CD4-positive, alpha-beta T cell treated with Interleukin-15 for 1 hour (primary cell): ENCODE measurements at places on chromosomes 5 and 9.

DNA sequence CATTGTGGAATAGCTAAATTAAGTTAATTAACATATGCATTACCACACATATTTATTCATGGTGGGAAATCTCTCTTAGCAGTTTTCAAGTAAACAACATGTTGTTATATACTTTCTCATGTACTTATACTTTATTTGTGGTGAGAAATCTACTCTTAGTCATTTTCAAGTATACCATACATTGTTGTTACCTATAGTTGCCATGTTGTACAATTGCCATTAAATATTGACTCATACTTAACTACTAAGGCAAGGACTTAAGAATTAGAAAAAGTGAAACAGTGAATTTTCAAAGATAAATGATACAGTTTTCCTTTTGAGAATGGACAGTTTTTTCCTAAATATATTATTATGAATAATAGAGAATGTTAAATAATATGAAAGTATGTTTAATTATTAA is 27.7 kb downstream of the UGCG start:
- no peak for DNase-seq

GRCh38 chr5:155546075-155546474 is 532.5 kb downstream of the KIF4B start:
- DNase-seq, result no peak

GRCh38 chr5:132103969-132104391 is 30.4 kb downstream of the CSF2 start:
- no peak for DNase-seq

DNA sequence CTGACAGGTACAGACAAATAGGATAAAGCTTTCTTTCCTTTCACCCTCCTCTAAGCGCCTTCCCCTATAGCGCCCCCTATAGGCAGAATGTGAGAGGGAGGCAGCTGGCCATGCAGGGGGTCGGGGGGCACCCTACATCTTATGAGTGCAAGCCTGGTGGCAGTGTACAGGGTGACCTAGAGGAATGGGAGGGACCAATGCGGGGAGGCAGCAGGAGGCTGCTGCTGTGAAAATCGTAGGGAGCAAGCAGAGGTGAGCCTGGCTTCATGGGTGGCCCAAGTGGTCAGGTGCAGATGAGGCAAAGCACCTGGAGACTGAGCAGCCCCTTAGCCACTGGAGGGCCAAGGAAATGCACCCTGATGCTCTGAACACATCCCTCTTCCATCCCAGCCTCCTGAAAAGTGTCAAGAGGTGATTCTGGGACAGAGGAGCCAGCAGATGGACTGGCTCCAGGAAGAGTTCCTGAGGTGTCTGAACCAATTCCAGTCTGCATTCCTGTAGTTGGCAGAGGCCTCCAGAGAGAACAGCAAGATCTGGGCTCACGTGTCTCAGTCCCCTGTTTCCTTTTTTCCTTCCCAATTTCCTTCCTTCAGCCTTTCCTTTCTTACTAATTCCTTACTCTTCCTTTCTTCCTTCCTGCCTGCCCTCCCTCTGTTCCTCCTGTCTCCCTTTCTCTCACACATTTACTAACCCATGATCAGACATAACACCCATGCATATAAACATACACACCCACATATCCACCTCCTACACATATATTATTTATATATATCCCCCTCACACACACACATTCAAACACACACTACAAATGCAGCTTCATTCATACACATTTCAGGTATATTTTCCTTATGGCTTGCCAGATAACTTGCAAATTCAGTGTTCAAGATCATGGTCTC is 32.8 kb upstream of the GALNT10 start:
- DNase-seq, result no peak

DNA sequence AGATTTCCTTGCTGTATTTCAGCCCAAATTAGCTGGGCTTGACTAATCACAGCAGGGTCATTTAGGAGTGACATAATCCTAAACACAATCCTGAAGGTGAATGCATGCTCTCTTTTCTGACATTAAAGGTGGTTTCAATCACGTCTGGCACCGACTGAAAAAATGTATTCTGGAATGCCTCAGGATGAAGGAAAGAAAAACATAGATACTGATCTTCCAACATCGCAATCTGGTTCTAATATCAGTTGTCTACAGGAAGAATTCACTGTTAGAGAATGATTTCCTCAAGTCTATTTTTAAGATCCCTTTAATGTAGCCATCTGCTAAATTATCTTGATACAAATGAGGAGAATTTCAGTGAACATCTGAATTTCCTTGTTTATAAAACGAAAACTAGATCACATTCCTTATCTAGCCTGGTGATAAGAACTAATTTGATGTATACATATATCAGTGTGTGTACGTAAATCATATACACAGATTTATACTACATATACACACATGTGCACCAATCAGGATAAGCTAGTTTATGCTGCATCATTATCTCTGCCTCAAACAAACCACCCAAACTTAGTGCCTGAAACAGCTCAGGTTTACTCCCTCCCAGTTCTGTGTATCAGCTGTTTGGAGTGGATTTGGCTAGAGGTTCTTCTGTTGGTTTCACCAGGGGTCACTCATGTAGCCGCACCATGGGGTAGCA is 31.3 kb upstream of the TAS2R1 start:
- DNase-seq, result no peak

GRCh38 chr9:14309403-14309802 is 4.5 kb downstream of the NFIB start:
- no peak for DNase-seq

DNA sequence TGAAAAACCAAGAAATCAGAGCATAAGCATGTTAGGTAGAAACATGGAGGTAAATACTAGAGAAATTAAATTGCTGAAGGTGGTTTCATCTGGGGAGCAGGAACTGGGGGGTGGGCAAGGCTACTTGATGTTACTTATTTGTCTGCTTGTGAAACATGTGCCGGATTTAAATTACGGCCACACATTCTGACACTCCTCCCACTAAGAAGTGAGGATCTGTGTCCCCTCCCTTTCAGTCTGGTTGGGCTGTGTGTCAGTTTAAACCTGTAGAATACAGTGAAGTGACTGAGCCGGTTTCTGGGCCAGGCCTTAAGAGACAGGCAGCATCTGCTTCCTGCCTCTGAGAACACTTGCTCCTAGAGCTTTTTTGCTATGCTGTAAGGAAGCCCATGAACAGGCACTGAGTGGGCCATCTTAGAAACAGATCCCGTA is 2.3 kb upstream of the IARS1 start:
- no peak for DNase-seq

DNA sequence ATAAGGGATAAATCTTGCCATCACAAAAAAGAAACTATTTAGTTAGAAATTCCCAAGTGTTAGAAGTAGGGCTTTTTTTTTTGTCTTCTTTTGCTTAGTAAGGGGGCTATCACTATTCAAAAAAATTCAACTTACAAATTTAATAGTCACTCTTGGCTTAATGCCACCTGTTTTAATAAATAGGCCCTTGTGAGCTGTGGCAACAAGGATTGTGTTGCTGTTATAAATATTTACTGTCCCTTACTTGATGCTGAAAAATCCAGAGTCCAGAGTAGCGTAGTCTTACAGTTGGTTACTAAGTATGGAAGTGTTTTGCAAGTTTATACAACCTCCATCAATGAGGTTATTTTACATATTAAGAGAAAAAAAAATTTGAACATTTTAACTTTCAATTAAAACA is 21.4 kb upstream of the CEP78 start:
- DNase-seq, result no peak

GRCh38 chr9:126614088-126614454 is 343 bp downstream of the LMX1B start:
- DNase-seq, result no peak

GRCh38 chr5:67144183-67144639 is 52.4 kb downstream of the CD180 start:
- DNase-seq, result no peak

DNA sequence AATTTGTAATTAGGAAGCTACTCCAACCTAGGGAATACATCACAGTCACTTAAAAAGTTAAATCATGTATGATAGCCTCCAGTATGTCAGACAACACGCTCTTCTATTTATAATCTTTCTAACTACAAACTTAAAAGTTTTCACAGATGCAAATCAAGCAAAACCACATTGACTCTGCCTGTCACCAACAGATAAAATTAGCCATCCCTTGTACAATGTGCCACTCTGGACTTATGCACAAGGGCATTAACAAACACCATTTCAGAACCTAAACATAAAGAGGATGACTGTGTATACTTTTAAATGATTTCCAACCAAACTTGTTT is 14.7 kb downstream of the ERP44 start:
- no peak for DNase-seq

DNA sequence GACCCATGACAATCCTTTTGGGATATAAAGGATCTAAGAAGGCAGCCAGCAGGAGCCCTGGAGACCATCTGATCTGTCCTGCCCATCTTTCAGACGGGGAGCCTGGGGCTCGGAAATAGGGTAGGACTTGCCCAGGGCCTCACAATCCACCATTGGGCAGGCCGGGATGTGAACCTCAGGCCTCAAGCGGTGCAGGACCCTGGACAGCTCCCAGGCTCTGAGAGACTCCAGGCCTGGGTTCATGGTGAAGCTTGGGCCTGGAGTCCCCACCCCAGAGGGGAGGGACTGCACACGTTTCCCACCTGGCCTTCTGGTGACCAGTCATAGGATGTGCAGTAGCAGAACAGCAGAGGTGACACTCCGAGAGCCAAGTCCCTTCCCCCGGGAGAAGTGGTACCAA is 36.6 kb upstream of the RAPGEF1 start:
- no peak for DNase-seq

- no peak for DNase-seq
Measured at GRCh38 chr9:24210641-24211040, 335.1 kb downstream of the IZUMO3 start.

- no peak for DNase-seq
Measured at GRCh38 chr9:95807326-95807947, 68.1 kb upstream of the ERCC6L2 start.

DNA sequence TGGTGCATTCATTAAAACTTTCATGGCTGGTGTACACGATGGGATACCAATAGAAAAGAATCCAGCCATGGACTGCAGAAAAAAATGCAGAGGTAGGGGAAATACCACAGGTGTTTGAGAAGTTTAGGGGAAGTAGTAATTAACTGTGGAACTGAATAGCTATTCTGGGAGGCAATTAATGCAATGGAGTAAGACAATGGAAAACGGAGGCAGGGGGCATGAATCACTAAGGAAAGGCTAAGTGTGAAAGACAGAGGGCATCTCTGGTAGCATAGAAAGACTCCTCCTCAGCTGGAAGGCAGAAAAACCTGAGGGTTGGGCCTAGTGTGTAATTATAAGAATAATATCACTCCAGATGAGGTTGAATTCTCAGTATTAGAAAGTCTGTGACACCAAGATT is 30.9 kb upstream of the NPR3 start:
- DNase-seq, result no peak

GRCh38 chr9:109914280-109915027 is 134.5 kb downstream of the PALM2AKAP2 start:
- DNase-seq, result peak; percentile 51
